M059J (cell line): ENCODE measurements at places on chromosomes 12 and 14.

DNA sequence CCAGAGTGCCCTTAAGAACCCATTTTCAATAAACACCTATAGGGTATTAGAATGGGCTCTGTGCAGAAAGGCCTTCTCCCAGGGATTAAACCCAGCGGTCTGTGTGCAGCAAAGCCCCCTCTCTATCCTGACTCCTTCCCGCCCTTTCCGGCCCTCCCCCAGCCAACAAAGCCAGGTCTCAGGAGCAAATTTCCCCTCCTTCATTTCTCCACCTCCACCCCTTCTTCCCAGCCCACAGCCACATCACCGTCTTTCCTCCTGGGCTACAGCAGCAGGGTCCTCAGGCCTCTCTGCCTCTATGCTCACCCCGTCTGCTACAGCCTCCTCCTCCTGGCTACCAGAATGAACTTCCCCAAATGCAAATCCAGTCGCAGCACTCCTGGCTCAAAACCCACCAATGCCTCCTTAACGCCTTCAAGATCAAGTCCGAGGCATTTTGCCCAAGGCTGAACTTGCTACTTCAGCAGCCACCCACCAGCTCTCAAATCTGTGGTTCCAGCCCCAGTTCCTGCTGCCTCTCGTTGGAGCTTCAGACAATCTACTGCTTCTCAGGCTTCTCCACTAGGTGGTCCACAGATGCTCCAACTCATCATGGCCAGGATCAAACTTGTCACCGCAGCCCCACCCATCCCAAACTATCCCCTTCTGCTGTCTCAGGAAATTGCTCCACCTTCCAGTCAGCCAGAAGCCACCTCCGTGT, 134.8 kb downstream of the BCL11B start:
- no peak for DNase-seq

DNA sequence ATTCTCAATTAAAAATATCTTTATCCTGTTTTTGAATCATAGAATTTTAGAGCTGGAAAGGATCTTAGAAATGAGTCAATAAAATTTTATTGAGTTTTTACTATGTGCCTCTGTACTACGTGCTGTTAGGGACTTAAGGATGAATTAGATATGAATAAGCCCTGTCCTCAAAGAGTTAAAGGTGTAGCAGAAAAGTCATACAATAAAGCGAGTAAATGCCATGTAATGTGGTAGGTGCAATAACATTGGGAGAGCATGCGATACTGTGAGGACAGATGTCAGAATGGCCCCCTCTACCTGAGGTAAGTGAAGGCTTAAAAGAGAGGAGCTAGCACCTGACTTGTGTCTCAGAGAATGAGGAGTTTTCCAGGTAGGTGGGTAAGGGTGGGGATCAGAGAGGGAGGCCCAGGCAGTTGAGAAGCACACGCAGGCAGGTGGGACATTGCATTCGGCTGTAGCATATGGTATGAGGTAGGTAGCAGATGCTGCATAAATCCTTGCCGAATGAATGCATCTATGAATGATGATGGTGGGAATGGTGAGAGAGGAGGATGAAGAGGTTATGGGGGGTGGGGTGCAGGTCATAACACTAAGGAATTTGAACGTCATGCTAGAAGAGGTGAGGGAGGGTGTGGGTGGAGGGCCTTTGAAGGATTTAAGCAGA, 35.4 kb upstream of the ATP23 start:
- no peak for DNase-seq

GRCh38 chr14:61153914-61154545, 127.1 kb downstream of the TMEM30B start:
- DNase-seq, result no peak

DNA sequence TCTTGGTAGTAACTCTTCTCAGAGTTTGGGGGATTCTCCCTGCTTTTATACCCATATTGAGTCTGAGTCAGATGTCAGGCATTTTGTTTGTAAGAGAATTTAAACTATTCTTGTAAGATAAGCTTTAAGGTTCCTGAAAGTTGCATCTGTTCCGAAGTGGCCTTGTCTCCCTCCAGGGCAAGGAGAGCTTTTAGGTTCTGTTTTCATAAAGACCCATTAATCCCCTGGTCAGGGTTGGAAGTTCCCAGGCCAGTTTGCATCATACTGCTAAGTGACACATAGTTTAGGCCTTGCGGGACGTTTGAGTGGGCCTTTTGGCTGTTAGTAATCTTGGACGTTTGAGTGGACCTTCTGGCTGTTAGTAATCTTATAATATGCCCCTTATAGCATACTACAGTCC, 396.7 kb downstream of the NPAS3 start:
- peak; percentile 85 for DNase-seq

DNA sequence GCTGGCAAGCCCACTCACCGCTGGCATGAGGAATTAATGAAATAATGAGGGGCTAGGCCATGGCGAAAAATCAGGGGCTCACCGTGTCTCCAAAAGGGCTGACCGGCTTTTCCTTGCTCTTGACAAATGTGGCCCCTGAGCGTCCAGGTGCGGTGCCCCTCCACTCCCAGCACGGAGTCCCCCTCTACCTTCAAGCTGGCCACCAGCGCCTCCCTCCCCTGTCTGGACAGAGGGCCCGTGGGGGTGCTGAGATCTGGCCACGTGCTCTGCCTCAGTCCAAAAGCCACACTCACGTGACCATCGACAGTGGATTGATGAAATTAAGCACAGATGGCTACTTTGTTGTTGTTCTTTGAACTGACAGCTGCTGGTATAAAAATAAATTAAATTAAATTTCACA, 78.8 kb upstream of the BCL11B start:
- DNase-seq, result no peak
